ENCODE measurements at places on chromosomes 11 and 22. TPM values are rescaled to one million over a fixed set of nuclear protein-coding genes. Genes with fewer than 3 reads are reported as not detected.
A peak's percentile ranks its signal among the peaks of the same experiment; 100 is the strongest.

- no peak for DNase-seq
Measured at GRCh38 chr11:57645689-57646085, 4.0 kb downstream of the YPEL4 start.

- DNase-seq: peak; percentile 93
Measured at GRCh38 chr22:45413368-45414211, at the start of the genes RIBC2 and SMC1B. Gene RIBC2, plus strand, starts transcription at chr22:45413693. Its CDS starts 194 bp downstream, at chr22:45413887. Gene SMC1B, minus strand, starts transcription at chr22:45413599. Its CDS starts 32 bp downstream, at chr22:45413567.

DNA sequence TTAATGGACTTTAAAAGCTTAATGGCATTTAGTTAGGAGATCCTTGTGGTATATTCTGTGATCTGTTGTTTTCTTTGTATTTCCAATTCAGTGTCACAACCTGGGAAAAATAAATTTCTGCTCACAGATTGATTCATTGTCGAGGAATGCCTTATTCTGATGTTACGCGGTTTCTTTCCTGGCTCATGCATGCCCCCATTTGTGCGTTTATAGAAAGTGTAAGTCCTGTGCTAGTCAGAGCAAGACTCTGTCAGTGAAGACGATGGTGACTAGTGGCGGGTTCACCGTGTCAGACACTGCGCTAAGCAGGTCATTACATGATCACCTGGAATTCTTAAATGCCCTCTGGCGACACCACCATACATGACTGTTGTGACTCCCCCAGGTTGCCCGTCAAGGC lies 169.4 kb downstream of the TBC1D22A start:
- no peak for DNase-seq

- DNase-seq: no peak
Measured at GRCh38 chr11:72333661-72334060, 89.7 kb upstream of the PHOX2A start.

GRCh38 chr11:85989746-85990145 lies 79.1 kb downstream of the PICALM start:
- no peak for DNase-seq

- DNase-seq: no peak
Measured at GRCh38 chr11:44711113-44711786, 15.5 kb upstream of the TSPAN18 start.

DNA sequence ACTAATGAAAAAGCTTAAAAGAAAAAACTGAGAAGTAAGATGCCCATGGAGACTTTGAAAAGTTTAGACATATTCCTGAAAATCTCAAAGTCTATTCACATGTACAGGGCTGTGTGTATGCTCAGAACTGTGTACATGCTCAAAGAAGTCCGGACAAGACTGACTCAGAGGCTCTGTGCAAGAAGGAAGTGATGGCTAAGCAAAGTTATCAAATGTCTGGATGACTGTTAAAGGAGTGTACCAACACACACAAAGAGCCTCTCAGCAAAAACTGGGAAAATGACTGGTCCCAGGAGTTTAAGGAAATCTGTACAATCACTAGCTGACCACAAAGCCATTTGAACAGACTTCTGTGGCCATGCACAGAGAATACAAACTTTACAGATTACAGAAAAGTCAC lies 33.1 kb upstream of the ARHGAP32 start:
- DNase-seq: no peak

DNA sequence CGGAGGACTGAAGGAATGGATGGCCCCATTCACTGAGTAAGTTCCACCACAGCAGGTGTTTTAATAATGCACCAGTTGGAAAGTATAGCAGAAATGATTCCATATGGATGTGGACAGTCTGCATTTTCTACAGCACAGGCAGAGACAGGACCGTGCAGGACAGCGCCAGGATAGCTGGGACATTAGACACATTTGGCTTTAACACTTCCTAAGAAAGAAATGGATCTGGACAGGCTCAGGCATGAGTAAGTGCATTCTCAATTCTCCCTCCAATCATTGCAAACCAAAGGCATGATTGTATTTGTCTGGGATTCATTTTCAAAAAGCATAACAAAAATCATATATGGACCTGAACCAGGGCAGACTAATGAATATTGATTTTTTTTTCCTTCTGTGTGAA lies 233.0 kb upstream of the POU2AF2 start:
- no peak for DNase-seq

GRCh38 chr22:19765477-19766239 lies 5.1 kb downstream of the TBX1 start:
- DNase-seq: peak; percentile 70

- peak; percentile 34 for DNase-seq
Measured at GRCh38 chr22:45581549-45582080, 78.9 kb downstream of the FBLN1 start.

DNA sequence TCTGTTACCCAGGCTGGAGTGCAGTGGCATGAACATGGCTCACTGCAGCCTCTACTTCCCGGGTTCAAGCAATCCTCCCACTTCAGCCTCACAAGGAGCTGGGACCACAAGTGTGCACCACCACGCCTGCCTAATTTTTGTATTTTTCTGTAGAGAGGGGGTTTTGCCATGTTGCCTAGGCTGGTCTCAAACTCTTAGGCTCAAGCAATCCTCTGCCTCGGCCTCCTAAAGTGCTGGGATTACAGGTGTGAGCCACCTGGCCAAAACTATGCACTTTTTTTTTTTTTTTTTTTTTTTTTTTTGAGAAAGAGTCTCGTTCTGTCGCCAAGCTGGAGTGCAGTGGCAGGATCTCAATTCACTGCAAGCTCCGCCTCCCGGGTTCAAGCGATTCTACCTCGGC lies 12.4 kb upstream of the CLDN5 start:
- no peak for DNase-seq

- DNase-seq: no peak
Measured at GRCh38 chr11:81004576-81004975, 1563.7 kb upstream of the TENM4 start.

DNA sequence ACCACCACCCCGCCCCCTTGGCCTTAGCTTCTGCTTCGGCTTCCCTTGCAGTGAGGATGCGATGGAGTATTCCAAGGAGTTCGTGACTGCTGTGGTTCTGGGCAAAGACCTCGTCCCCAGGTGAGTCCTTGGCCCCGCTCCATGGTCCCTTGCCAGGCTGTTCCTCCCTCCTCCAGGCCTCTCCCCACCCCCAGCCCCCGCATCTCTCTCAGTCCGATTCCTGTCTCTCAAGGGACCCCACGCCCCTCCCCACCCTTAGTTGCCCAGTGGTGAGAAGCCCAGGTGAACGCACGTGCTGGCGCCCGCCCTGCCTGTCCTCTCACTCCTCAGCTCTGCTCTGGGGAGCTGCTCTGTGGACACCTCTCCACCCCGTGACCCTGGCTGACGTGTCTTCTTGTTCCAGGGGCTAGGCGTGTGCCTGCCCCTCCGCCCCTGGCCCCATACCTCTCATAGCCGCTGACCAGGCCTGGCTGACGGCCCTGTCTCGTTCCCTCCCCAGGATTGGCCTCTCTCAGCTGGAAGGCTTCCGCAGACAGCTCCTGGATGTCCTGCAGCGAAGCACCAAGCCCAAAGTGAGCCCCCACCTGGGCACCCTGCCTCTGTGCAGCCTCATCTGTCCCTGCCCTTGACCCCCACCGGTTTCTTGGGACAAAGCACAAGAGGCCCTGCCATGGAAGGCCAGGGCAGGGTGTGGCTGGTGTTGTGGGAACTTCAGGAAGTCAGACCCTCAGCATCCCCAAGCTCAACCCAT lies 14.6 kb upstream of the MYRF start:
- no peak for DNase-seq

DNA sequence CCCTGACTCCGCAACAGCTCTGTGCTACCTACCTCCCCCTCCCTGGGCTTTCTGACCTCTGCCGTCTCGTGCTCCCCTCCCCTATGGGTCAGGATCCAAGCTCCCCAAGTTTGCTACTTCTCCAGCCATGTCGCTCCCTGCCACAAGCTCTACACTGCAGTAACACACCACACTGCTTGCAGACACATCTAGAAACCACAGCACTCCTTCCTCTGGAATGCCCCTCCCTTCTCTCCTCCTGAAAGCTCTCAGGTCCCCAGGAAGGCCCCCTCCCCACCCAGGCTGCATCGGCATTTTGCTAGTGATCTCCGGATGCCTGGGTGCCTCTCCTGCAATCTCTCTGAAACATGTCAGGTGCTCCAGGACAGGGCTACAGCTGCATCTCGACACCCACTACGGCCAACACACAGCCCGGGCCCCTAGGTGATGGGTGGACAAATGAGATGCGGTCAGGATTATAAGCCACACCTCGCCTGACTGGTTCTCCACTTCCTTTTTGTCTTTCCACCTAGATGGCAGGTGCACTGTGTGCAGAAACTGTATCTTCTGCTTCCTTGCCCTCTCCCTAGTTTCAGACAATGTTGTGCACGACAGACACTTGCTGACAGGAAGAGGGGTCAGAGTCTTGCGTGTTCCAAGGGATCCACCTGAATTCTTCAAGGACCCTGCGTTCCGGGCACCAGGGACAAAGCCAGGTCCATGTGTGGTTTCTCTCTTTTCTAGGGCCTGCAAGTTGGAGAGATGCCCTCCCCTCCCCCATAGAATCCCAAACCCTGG lies 22.9 kb downstream of the RPUSD4 start:
- DNase-seq: no peak

DNA sequence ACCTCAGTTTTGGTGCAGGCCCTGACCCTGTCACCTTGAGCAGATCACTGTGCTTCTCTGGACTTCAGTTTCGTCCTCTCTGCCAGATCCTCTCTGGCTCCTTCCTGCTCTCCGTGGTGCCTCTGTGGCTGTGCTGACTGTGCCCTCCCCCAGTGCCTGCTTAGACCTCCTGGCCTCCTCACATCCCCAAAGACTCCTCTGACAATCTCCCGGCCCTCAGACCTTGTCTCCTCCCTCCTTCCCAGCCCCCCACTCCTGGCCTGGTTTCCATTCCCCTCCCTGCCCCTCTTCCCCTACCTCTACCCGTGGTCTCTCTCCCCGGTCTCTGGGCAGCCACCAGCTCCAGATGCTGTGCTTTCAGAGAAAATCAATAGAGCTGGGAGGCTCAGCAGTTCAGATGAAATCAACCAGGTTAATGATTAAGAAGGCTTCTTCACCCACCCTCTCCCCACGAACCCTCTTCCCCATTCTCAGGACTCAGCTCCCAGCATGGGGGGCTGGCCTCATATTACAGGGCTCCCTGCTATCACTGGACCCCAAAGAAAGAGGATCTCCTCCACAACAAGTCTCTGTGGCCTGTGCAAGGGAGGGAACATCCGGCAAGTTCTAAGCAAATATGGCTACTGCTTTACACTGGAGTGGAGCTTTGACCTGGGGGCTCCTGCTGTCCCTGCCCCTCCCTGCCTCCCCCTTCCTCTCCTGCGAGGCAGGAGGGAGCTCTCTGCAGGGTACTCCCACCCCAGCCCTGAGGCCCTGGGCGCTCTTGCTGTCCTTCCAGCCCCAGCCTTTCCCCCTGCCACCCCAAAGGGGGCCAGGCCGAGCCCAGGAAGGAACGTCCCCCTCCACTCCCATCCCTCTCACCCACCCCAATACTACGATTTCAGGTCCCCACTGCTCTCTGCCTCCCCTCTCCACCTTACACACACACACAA lies 8.5 kb downstream of the BACE1-AS start:
- DNase-seq: no peak

- no peak for DNase-seq
Measured at GRCh38 chr22:46465345-46465720, 72.1 kb downstream of the CELSR1 start.

The PHOX2A gene
- total RNA-seq: not detected

The LRRC10B gene
- 1.1 TPM for total RNA-seq

DNA sequence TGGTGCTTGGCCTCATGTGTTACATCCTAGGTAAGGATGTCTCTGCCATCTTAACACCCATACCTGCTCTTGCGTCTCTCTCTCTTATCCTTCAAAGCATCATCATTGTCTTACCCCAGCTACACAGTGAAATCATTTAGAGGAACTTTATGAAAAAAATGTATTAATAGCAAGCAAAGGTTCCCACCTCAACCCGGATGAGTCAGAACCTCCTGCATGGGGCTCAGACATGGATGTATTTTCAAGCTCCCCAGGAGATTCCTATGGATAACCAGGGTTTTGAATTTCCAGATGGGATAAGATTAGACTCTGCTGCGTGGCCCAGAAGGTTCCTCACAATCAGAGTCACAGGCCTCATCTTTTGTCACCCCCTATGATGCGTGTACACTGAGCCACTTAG lies 89.1 kb upstream of the NNMT start:
- no peak for DNase-seq

The SLC1A2 gene
- 1.5 TPM for total RNA-seq

The TMEM134 gene
- total RNA-seq: 37.6 TPM

The TRAPPC4 gene
- 54.3 TPM for total RNA-seq

The CCDC89 gene
- total RNA-seq: 1.9 TPM

The GLYAT gene
- not detected for total RNA-seq

DNA sequence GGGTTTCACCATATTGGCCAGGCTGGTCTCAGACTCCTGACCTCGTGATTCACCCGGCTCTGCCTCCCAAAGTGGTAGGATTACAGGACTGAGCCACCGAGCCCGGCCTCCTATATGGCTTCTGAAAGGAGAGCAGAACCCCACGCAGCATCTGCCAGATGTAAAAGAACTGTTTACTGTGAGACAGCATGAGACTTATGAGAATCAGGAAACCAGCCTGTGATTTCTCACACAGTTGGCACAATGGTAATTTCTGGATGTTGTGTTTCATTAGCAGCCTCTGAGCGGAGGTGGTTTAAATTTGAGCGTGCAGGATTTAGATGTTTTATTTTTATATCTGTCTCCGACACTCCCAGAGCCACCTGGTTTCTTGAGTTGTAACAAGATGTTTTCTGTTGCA lies 33.8 kb downstream of the CEP164 start:
- peak; percentile 42 for DNase-seq

DNA sequence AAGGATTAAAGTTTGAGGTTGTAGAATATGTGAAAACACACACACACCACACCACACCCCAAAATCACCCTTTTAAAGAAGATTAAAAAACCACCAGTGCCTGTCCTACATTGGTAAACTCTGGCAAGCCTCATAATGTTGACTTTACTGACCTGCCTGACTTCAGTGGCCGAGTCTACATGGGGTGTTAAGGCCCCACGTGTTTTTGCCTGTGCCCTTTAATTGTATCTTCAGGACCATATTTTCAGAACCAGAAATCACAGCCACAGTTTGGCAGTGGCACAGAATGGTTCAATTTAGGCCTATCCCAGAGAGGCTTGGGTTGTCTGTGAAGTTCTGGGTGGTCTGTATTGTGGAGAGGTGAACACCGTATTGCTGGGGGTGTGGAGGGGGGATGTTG lies 33.4 kb downstream of the ZBTB16 start:
- no peak for DNase-seq

- no peak for DNase-seq
Measured at GRCh38 chr11:114091516-114092397, 32.2 kb downstream of the ZBTB16 start.

- no peak for DNase-seq
Measured at GRCh38 chr11:29452146-29452545, 564.7 kb downstream of the KCNA4 start.

Data from aorta (tissue), 5 donors.